ENCODE measurements at places on chromosomes 1 and 21.
A peak's percentile ranks its signal among the peaks of the same experiment; 100 is the strongest.

- DNase-seq = no peak
Observed at GRCh38 chr1:114124644-114125043, 29.0 kb downstream of the SYT6 start.

GRCh38 chr1:24764848-24765247, 19.6 kb downstream of the CLIC4 start:
- no peak for DNase-seq

DNA sequence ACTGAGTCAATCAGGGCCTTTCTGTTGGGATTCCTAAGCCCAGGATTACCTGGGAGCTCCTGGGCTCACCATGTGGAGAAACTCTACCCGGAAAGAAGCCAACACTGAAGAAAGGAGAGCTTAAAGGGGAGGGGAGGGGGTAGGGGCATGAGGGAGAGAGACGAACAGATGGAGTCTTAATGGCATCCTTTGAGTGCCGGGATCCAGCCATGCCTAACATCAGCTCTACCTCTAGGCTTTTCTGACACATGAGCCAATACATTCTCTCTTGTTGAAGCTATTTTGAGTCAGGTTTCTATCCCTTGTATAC, 75.0 kb downstream of the NPHP4 start:
- DNase-seq = no peak

GRCh38 chr1:5223206-5223605, 568.8 kb downstream of the AJAP1 start:
- DNase-seq = no peak

DNA sequence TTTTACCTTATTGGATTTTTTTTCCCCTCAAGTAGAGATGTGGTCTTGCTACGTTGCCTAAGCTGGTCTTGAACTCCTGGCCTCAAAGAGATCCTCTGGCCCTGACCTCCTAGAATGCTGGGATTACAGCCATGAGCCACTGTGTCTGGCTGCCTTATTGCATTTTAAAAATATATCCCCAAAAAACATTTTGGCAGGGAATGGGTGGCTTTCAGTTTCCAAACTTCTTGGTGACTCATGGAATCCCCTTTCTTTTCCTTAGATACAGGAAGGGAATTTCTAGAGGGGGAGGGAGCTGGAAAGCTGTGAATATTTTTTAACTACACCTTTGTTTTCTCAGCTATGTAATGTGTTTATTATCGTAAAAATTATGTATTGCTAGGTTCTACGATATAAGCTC, 73.3 kb downstream of the SNRPE start:
- no peak for DNase-seq

GRCh38 chr1:82466891-82467290, 666.2 kb downstream of the ADGRL2 start:
- no peak for DNase-seq

- peak; percentile 35 for DNase-seq
Observed at GRCh38 chr1:116569776-116570357, 959 bp downstream of the CD58 start.

DNA sequence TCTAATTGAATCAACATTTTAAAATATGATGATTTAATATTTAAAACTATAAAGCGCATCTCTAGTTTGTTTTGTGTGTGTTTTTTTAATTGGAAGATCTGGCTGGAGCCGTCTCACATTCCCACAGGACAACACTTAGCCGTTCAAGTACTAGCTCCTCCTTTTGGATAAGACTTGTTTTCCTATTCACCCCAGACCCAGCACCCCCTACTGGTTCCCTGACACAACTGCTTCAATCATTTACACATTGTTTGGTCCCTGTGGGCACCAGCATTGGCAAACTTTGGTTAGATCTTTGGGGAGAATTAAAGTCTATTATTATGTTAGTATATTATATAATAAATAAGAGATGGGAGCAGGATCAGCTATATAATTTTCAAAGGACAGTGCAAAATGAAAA, 34.5 kb downstream of the TYW3 start:
- no peak for DNase-seq

- DNase-seq = no peak
Observed at GRCh38 chr1:30194046-30194619, 529.3 kb downstream of the MATN1 start.

DNA sequence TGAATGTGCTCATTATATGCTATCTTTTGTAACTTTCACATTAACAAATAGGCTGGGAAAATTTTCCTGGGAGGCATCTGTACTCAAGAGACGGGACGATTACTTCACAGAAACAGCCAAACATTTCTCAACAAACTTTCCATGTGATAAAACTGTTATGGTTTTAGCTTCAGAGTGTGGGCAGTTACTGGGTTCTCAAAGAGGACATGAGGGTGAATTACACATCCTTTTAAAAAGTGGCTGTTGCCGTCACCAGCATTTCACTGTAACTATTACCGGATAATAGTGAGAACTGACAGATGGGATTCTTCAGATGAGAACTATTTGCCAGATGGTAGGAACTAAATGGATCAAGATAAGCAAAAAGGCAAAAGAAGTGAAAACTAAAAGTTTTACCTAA, 109.1 kb downstream of the APP start:
- no peak for DNase-seq

DNA sequence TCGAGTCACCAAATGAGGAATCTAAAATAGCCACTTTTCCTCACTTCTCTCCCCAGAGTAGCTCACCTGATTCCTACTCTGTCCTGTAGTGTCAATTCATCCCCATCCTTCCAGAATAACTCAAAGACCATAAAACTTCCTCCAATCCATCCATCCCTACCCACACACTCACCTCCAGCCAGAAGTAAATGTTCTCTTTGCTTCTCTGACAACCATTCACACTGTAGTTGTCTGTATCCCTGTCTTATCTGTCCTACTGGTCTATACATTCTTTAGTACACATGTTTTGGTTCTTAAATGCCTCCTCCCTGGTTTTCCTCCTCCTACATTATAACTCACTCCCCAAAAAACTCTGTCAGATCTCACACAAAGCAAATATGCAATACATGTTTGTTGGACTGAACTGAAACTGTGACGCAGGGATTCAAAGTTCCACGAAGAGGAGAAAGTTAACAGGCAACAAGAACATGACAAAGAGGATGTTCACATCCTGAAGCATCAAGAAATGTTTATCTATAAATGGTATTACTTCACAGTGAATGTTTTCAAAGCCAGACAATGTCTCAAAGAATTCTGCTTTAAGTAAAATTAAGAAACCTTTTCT, 11.0 kb downstream of the TP53BP2 start:
- DNase-seq = no peak

DNA sequence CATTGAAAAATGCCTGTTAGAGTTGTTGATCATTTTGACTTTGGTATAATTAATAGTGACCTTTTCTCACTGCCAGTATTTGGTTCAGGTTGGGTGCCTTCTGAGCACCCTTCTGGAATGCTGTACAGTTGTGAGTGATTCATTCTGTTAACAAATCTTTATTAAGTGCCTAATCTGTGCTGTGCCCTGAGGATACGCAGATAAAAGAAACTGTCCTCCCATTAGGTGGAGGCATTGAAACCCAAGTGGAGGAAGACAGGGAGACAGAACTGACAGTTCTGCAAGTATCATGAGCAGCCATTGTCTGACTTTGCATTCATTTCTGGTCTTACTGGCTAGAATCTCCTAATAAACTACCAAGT, 76.1 kb upstream of the ZNF326 start:
- no peak for DNase-seq

- DNase-seq = no peak
Observed at GRCh38 chr1:221729771-221730330, 12.0 kb downstream of the DUSP10 start.

- no peak for DNase-seq
Observed at GRCh38 chr1:41622402-41622801, 137.9 kb upstream of the EDN2 start.

DNA sequence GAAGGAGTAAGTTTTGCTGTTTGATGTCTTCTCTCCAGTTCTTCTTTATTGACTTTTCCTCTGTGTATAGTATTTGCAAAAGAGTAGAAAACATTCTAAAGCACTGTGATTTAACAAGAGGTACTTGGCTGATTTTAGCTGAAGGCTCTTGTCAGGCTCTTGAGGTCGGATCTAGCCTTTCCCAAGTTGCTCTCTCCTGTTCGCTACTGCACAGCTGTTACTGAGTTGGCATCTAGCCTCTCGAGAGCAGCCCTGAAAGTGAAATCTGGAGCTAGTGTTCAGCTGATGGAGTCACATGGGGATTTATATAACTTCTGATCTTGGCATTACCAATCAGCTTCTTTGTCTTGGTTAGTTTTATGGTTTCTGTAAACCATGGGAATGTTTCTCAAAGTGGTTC, 193.1 kb downstream of the RYR2 start:
- no peak for DNase-seq

GRCh38 chr1:175449306-175449705, 256.7 kb upstream of the KIAA0040 start:
- DNase-seq = no peak

GRCh38 chr1:169802888-169803287, 8.2 kb upstream of the METTL18 start:
- DNase-seq = no peak

DNA sequence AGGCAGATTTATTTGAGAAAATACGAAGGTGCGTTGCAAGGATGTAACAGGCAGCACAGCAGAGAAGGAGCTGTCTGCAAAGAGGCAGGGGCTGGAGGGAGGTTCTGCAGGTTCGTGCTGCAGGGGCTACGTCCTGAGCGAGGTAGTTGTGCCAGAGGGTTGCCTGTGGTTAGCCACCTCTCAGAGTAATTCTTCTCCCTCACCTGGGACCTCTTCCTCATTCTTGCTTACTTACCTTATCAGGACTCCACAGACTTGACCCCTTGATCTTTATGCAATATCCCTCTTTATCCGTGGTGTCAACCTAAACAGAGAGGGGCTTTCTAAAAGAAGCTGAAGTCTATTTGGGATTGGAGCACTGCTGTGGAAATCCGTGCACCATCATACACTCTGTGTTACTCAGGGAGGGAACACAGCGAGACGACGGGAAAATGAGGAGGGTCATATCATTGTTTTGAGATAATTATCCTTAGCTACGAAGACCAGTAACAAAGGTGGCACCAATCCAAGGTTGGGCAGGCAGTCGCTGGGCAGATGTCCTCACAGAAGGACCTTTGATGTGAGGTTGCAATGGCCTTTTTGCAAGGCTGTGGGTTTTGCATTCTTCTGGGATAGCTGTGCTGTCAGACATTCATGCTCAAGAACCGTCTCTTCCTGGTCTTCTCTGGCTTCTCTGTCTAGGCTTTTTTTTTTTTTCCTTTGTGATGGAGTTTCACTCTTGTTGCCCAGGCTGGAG, 82.8 kb downstream of the WDR4 start:
- no peak for DNase-seq

- DNase-seq = no peak
Observed at GRCh38 chr1:43232482-43232881, 37.3 kb upstream of the TMEM125 start.

- no peak for DNase-seq
Observed at GRCh38 chr1:101389547-101389929, 152.7 kb downstream of the S1PR1 start.

DNA sequence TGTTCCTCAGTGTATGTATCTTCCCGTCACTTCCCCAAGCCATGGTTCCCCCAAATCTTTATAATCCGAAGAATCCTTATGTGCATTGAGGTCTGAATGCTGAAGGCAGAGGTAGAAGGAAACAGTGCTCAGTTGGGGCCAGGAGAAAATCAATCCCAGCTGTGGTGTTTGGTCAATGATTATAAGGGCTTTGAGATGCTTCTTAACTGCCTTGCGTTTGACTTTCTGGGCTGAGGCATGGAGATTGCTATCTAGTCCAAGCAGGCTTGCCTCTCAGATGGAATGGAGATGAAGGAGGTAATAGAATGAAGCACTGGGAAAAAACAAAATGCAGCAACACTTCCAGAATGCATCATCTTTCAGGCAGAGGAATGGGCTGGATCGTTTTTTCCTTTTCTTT, 3.6 kb upstream of the MAP1LC3C start:
- DNase-seq = no peak

DNA sequence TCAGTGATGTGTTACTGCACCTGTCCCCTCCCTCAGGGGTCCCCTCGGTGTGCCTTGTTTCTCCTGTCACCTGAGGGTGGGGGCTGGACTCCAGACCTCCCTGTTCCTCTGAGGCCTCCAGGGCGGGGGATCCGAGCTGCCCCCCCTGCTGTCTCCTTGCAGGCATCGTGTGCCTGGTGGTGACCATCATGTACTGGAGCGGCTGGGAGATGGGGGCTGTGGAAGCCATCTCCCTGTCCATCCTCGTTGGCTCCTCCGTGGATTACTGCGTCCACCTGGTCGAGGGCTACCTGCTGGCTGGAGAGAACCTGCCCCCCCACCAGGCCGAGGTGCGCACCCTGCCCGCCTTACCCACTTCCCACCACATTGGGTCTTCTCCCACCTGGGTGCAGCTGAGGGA, 56.4 kb downstream of the DISP3 start:
- no peak for DNase-seq

DNA sequence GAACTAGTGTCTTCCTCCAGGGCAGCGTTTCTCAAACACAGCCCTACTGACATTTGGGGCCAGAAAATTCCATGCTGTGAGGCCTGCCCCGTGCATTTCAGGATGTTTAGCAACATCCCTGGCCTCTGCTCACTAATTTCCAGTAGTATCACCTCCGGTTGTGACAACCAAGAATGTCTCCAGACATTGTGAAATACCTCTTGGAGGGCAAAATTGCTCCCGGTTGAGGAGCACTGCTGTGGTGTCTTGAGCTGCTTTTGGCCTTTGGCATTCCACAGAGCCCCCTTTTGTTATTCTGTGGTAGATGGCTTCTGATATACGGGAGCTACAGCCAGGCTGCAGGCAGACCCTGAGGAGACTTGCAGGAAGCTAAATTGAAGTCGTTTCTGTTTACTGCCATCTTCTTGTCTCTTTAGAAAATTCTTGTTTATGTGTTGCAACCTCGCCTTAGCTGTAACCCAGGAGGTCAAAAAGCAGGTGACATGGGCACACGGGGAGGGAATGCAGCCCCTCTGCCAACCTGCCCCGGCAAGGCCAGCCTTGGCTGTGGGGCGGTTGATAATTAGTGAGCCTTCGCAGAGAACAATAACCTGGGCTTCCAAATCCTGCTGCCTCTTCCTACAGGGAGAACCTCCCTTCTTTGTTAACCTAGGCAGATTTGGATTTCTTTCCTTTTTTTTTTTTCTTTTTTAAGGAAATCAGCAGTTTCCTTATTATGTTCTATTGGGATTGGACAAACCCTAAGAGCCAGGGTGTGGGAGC, 74.7 kb upstream of the AKT3 start:
- no peak for DNase-seq

DNA sequence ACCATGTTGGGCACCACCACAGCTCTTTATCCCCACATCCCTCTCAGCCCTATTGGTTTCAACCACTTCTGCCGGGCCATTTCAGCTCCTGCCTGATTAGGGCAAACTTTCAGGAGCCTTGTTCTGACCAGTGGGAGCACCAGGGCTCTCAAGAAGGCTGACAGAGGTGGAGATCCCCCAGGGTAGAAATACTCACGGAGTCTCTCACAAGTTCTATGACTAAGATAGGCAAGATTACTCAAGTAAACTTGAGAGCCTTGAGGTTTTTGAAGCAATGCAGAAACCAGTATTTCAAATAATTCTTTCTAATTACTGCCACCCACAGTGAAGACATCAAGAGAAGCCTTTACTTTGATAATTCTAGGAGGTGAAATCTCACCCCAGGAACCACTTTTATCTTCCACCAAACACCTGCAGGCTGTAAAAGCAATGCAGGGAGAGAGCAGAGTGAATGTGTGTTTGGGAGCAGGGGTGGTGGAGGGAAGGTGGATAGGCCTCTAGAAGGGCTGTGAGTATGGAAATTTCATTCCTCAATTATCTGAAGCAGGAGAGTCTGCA, 6.6 kb upstream of the PTCH2 start:
- no peak for DNase-seq

- no peak for DNase-seq
Observed at GRCh38 chr1:58568271-58568860, 8.7 kb downstream of the TACSTD2 start.

- no peak for DNase-seq
Observed at GRCh38 chr21:32765058-32765457, 6.5 kb downstream of the PAXBP1 start.
